ENCODE measurements at places on chromosomes 2 and 18.

- DNase-seq = no peak
Observed at GRCh38 chr2:152359573-152360363, 24.8 kb downstream of the FMNL2 start.

GRCh38 chr2:234395891-234396420 is 100.9 kb downstream of the ARL4C start:
- no peak for DNase-seq

DNA sequence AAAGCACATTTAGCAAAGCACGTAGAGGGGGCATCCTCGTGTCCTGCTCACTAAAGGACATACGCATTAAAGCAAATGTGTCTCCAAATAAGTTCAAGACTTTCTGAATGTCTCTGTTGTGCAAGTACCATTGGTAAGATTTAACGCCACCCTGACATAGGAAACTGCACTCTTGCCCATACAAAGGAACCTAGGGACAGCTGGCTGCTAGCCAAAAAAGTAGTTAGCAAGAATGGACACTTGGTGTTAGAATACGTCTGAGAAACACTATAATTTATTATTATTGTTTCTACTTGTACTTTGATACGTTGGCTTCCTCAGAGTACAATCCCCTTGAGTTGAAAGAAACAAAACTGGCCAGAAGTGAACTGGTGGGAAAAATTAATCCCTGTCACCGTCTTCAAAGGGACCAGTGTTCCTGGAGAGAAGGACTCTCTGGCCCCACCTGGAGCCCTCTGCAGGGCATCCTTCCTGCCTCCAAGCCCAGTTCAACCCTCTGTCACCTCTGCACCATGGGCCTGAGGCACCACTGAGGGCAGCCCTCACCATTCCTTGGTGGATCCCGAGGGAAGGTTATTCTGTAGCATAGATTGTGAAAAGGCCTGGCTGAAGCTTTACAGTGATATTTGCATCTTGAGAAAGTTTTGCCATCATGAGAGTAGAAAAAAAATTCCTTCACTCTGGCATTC is 51.4 kb upstream of the APCDD1 start:
- DNase-seq = no peak

GRCh38 chr2:81084101-81084500 is 779.5 kb upstream of the LRRTM1 start:
- DNase-seq = no peak

DNA sequence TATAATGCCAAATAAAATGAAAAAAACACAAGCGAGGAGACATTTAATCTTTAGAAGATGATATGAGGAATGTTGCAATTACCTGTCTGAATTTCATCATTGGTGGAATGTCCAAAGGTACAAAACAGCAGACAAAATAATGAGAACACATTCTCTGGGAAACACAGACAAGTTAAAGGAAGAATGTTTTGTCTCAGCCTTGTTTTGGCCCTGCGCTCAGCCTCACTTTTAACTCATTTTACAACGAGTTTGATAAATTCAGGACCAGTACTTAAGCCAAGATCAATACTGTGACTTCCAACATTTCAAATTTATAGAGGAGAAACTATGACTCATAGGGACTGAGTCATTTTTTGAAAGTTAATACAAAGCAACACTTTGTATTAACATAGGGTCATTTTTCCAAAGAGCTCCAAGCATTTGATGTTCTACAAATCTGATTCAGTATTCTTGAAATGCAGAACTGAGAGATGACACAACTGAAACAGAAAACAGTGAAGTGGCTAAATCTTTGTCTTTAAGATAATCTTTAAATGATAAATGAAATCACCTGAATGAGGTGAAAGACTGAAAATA is 833.2 kb upstream of the CHAC2 start:
- no peak for DNase-seq

DNA sequence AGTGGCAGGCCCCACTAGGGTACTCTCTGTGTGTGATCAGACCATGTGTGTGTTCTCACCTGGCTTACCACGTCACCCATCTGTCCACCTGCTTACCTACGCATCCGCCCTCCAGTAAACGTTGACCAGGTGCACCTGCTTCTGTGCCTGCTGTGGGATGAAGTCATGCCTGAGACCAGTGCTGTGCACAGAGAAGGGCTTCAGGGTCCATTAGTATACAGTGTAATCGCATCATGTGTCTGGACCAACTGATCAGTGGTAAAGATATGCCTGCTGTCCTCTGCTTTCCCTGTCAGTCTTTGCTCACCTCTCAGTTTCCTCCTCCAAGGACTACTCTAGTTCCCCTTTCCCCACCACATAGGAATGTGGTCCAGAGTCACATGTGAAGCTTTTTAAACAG is 109.3 kb downstream of the FHOD3 start:
- DNase-seq = no peak

DNA sequence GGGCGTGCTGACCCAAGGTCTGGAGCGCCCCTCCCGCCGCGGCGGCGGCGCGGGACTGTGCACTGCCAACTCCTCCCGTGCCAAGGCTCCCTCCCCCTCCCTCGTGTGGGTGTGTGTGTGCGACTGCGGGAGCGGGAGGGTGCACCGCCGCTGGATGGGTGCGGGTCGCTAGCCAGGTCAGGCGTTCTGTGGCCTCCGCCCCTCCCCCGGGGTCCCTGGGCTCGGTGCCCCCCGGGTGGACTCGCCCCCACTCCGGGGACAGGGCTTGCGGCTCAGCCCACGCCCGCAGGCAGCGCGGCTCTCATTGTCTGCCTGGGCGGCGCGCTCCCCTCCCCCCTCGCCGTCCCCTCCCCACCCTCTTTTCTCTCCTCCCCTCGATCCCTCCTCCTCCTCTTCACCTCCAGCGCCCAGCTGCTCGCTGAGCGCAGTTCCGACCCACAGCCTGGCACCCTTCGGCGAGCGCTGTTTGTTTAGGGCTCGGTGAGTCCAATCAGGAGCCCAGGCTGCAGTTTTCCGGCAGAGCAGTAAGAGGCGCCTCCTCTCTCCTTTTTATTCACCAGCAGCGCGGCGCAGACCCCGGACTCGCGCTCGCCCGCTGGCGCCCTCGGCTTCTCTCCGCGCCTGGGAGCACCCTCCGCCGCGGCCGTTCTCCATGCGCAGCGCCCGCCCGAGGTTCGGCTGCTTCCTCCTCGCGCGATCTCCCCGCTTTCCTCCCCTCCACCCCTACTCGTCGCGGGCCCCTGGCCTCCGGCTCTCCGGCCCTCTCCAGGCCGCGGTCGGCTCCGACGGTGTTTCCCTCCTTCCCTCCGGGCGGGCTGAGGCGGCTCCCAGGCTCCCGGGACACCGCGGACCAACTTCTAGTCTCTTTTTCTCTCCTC is at the start of gene GATA6:
TSS of gene GATA6 (plus strand) at position 579 of the 878 bp plus-strand sequence. CDS start 1,556 bp downstream, outside the sequence.
- DNase-seq = no peak

DNA sequence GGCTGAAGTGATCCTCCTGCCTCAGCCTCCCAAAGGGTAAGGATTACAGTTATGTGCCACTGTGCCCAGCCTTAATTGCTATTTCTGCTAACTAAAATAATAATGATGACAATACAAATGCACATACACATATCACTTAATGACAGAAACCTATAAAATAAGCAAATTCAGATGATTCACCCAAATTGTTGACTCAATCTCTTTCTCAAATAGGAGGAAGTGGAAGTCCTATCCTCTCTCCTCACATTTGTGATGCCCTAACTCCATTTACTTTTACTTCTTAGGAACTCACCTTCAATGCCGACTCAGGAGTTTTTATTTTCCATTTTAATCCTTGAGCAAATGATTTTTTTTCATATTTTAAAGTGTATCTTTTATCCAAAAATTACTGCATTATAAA is 24.5 kb upstream of the RAPH1 start:
- DNase-seq = no peak

- no peak for DNase-seq
Observed at GRCh38 chr2:238716585-238716984, 131.3 kb upstream of the TWIST2 start.

DNA sequence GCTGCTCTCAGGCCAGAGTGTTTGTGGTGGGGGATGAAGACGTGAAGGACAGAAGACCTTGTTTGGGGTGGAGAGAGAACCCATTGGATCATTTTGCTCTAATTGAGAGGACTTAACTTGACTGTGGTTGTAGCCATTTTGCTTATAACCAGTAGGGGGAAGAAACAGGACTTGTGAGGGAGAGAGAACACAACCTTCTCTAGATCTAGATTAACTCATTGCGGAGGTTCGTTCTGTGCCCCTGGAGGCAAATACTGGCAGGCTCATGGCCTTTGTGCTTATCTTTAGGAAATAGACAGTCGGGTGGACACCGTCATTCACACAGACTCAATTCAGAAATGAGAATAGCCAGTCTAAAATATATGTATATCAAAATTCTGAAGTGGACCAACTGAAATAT is 147.0 kb upstream of the LHCGR start:
- no peak for DNase-seq

GRCh38 chr2:19219060-19219459 is 139.4 kb downstream of the OSR1 start:
- DNase-seq = no peak

- no peak for DNase-seq
Observed at GRCh38 chr18:4200399-4200798, 254.7 kb downstream of the DLGAP1 start.

- no peak for DNase-seq
Observed at GRCh38 chr2:72673279-72673678, 152.6 kb downstream of the EXOC6B start.

DNA sequence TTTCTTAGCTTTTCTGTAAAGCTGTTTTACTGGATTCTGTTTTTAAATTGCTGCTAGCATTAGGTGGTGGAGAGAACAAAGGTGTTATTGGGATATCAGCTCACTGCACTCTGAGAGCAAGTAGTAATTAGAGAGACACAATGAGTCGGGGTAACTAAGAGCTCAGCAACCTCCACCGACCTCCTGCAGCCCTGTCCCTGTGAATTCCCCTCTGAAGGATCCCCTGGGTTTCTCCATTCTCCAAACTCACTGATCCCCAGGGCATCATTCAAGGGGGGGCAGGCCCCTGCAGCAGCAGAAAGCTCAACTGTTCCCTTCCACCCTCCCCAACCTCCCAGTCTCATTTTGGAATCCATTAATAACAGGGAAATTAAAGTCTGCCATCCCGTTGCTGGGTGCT is 73.0 kb downstream of the MTCL1 start:
- DNase-seq = no peak

All from stimulated activated CD4-positive, alpha-beta T cell treated with anti-CD3 and anti-CD28 coated beads, Interleukin-4, amount 100 ng/mL, for 48 hours (primary cell).